ENCODE measurements at places on chromosomes 13 and 19.

GRCh38 chr13:84574851-84575250 is 692.6 kb upstream of the SLITRK1 start:
- DNase-seq = no peak

DNA sequence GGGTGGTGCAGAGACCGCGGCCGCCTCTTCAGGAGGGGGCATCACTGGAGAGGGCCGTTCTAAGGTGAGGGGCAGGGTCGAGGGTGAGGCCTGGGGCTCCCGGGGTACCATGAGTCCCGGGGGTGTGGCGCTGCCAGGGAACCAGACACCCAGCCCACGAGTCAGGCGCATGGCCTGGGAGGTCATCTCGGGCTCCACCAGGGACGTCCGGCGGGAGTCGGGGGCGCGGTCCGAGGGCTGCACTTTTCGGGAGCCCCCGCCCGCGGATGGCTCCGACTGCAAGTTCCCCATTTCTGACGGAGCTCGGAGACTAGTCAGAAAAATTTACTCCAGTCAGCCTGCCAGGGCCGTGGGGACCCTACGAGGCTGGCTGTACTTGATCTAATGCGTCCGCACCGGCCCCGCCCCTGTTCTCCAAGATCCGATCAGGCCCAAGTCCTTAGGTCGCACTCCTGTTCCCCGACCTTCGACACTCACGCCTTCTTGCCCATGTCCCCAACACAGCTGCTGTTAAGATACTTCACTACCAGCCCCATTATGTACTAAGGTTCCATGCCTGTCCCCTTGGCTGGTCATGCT is 774 bp downstream of the GGN start:
- no peak for DNase-seq

- no peak for DNase-seq
Measured at GRCh38 chr13:40994581-40995230, 24.4 kb downstream of the ELF1 start.

- DNase-seq = no peak
Measured at GRCh38 chr13:98650396-98651107, 73.6 kb upstream of the STK24 start.

- DNase-seq = no peak
Measured at GRCh38 chr19:10286803-10287737, at the start of gene ICAM4. ICAM4 (plus strand) TSS chr19:10286955; CDS start chr19:10287013, 58 bp downstream.

Data from GOT3 (cell line).